ENCODE measurements at places on chromosomes 16 and 17.
A peak's percentile ranks its signal among the peaks of the same experiment; 100 is the strongest.

DNA sequence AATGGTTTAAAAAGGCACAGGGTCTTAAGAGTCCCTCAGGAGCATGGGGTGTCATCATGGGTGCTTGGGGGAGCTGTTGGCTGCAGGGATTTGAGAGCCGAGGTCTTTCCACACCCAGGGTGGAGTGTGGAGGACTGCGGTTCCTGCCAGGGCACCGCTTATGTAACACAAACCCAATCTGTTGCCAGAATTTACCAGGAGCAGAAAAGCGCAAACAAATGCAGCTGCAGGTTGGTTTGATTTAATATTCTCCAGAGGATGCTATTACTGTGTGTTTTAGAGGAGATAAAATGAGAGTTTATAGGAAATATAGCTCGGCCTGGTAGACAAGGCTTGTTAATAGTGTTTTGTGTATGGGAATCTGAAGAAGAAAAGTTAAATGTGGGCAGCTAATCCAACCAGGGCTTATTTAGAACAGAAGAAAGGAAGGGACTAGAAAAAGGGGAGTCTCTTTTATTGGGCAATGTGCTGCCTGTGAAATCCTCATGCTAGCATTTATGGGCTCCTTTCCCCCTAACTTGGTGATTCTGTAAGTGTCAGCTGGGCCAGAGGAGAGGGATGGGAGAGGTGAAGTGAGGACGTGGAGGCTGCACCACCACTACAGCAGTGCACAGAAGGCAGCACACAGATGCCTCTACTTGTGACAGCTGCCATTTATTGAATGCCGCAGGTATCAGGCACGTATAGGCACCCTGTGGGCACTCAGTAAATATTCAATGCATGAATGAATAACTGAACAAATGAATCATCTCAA, 174.7 kb downstream of the KATNIP start:
- DNase-seq = no peak

DNA sequence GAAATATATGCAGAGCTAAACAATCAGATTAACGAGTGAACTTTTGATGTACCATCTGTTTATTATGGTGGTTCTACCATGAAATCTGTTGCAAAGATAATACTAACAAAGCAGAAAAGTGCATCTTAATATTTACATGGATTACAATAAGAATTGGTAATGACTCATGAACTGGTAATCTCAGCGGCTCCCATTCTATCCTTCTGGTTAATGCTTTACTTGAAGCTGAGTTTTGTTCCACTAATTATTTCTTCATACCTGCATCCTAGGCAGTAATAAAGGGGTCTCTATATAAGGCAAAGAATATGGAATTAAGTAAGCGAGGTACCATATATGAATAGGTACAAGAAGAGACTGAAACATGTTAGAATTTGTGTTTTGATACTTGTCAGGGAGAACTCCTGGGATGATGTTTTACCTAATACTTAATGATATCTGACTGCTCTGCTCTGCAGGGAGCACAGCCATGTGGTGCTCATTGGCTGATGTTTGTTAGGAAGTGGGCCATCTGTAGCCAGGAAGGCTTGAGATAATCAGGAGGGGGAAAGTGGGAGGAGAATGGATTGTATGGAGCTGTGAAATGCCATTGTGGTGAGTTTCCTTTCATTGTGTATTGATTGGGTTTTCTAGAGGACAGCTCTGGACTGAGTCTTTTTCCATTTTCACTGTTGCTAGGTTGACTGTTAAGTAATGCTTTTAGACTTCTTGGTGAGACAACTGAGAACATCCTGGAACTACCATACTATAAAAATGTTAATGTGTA, 52.6 kb downstream of the MAP2K6 start:
- no peak for DNase-seq

DNA sequence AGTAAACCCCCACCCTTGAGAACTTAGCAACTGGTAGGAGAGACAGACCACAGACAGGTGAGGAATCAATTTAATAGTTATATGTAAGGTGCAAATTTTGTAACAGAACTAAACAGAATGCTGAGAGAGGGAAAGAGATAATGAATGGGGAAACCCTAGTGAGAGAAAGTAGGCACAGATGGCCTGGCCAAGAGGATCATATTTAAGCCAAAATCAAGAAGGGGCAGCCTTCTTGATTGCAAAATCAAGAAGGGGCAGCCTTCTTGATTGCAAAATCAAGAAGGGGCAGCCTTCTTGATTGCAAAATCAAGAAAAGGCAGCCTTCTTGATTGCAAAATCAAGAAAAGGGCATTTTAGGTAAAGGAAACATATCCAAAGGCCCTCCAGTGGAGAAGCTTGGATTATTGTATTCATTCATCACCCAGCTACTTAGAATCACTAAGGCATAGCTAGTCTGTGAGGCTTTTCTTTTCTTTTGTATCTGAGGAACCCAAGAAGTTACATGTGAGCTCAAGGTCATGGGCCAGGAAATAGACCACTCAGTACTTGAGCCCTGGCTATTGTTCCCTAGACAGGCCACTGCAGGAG, 190.6 kb downstream of the CYLD start:
- no peak for DNase-seq

GRCh38 chr16:56190677-56191155, 573 bp upstream of the GNAO1 start:
- no peak for DNase-seq

DNA sequence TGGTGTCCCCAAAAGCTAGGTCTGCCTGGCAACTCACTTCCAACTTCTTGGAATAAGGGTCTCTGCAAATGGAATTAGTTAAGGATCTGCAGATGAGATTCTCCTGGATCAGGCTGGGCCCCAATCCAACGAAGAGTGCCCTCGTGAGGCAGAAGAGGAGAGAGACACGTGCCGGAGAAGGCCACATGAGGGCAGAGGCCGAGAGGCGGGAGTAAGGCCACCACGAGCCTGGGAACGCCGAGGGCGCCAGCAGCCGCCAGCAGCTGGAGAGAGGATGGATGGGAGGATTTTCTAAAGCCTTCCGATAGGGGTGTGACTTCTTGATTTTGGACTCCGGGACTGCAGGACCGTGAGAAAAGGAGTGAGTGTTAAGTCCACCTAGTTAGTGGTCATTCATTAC, 76.3 kb downstream of the JPH3 start:
- DNase-seq = no peak

DNA sequence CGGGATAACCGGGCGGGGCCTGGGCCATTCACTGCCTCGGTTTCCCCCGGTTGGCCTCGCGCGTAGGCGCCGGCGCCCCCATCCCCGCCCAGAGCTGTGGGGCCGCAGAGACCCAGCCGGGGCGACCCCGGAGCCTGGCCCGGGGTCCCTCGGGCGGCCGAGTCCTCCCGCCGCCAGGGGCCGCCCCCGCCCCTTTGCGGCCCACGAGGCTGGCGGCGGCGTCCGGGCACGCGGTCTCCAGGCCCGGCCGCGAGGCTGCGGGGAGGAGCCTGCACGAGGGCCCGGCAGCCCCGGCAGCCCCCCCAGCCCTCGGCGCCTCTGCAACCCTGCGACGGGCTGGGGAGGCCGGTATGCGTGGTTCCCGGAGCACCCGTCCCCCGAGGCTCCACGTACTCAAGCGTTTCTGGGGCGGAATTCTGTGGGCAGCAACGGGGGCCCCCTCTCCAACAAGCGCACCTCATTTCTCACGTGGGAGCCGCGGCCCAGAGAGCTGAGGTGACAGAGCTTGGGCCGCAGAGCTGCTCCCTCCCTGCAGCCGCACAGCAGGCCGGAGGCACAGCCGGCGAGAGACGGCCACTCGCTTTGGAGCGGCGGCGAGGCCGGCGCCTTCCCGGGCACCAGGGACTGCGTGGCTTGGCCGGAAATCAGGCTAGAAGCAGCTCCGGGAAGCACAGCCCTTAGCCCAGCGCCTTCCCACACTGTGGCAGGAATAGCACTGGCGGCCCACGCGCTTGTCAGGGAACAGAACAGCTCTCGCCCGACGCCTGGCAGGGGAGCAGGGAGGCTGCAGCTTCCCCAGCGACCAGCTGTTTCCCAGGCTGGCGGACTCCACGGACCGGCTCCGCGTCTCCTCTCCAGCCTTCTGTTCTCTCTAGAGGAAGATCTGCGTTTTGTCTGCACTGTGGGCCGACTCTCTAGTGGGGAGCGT, 867 bp upstream of the LIMD2 start:
- peak; percentile 64 for DNase-seq

GRCh38 chr17:50100921-50101345, 5.8 kb downstream of the PDK2 start:
- no peak for DNase-seq
